ENCODE measurements at places on chromosomes 12 and 14. TPM values are rescaled to one million over a fixed set of nuclear protein-coding genes. Genes with fewer than 3 reads are reported as not detected.

PLCZ1 gene
- not detected for total RNA-seq

CLEC2B gene
- total RNA-seq = 11.5 TPM

ZNF641 gene
- total RNA-seq = 14.1 TPM

TC2N gene
- total RNA-seq = 0.29 TPM

ARHGEF25 gene
- total RNA-seq = 20.6 TPM

DAO gene
- not detected for total RNA-seq

RAD9B gene
- total RNA-seq = 0.59 TPM

MGST1 gene
- total RNA-seq = 81.9 TPM

CPSF2 gene
- total RNA-seq = 38.9 TPM

TRIM9 gene
- total RNA-seq = 1.1 TPM

SLCO1C1 gene
- total RNA-seq = not detected

SLC6A13 gene
- total RNA-seq = not detected

ADGRD1 gene
- 0.72 TPM for total RNA-seq

TMTC2 gene
- 2.1 TPM for total RNA-seq

NEUROD4 gene
- not detected for total RNA-seq

NAB2 gene
- 53.6 TPM for total RNA-seq

PTPRB gene
- 0.29 TPM for total RNA-seq

CCDC197 gene
- not detected for total RNA-seq

EFS gene
- 9.8 TPM for total RNA-seq

FAM222A gene
- total RNA-seq = 0.36 TPM

SPTLC2 gene
- total RNA-seq = 59.0 TPM

A2M gene
- total RNA-seq = 2.9 TPM

PHETA1 gene
- total RNA-seq = 8.3 TPM

LLPH gene
- total RNA-seq = 5.1 TPM

FBLN5 gene
- 27.7 TPM for total RNA-seq

NGB gene
- total RNA-seq = not detected

RNASE3 gene
- total RNA-seq = not detected

RPGRIP1 gene
- total RNA-seq = under 0.01 TPM

SLC17A8 gene
- not detected for total RNA-seq

PMCH gene
- not detected for total RNA-seq

FRS2 gene
- total RNA-seq = 64.4 TPM

PIK3C2G gene
- not detected for total RNA-seq

SERPINA5 gene
- total RNA-seq = 0.36 TPM

AQP2 gene
- total RNA-seq = not detected

FBXO21 gene
- 81.1 TPM for total RNA-seq

TIMELESS gene
- 4.1 TPM for total RNA-seq

KRT71 gene
- total RNA-seq = not detected

EIF2S3B gene
- total RNA-seq = 2.9 TPM

CFAP54 gene
- 3.2 TPM for total RNA-seq

INHBE gene
- 0.88 TPM for total RNA-seq

PAPOLA gene
- 106 TPM for total RNA-seq

BBS10 gene
- 11.8 TPM for total RNA-seq

AMIGO2 gene
- total RNA-seq = 8.0 TPM

TMEM132C gene
- total RNA-seq = not detected

MLEC gene
- 89.8 TPM for total RNA-seq

CSRP2 gene
- 13.4 TPM for total RNA-seq

PRB4 gene
- total RNA-seq = not detected

AP4S1 gene
- total RNA-seq = 7.4 TPM

NR1H4 gene
- total RNA-seq = not detected

CPNE6 gene
- total RNA-seq = not detected

TMEM52B gene
- not detected for total RNA-seq

NUMB gene
- total RNA-seq = 52.5 TPM

SSPN gene
- total RNA-seq = 9.8 TPM

DRAM1 gene
- 150 TPM for total RNA-seq

KLRK1 gene
- not detected for total RNA-seq

RNF212B gene
- not detected for total RNA-seq

TAS2R13 gene
- total RNA-seq = 3.8 TPM

CCDC92 gene
- 29.5 TPM for total RNA-seq

Measured in osteoblast (primary cell).